ENCODE measurements at places on chromosomes 12 and 14. TPM values are rescaled to one million over a fixed set of nuclear protein-coding genes. Genes with fewer than 3 reads are reported as not detected.

The EIF2S3B gene
- 4.6 TPM for total RNA-seq

The MUCL1 gene
- total RNA-seq = not detected

The ELK3 gene
- 18.1 TPM for total RNA-seq

The USP30 gene
- total RNA-seq = 5.7 TPM

The CD69 gene
- not detected for total RNA-seq

The CHMP4A gene
- total RNA-seq = 47.5 TPM
